ENCODE measurements at places on chromosomes 3 and 15. TPM values are rescaled to one million over a fixed set of nuclear protein-coding genes. Genes with fewer than 3 reads are reported as not detected.

Gene EEF1AKMT4
- total RNA-seq: 5.2 TPM

Gene TRH
- total RNA-seq: 0.22 TPM

Gene B3GNT5
- 10.5 TPM for total RNA-seq

Gene P3H2
- 322 TPM for total RNA-seq

Gene APOD
- total RNA-seq: not detected

Gene GOLGA6A
- total RNA-seq: 0.25 TPM

Gene CHSY1
- total RNA-seq: 33.3 TPM

Gene CDHR4
- not detected for total RNA-seq

- no peak for DNase-seq
These were observed 17.6 kb downstream of the PAQR5 start for GRCh38 chr15:69316291-69316690.

GRCh38 chr3:9843715-9844438 lies at the start of gene RPUSD3:
TSS of gene RPUSD3 (minus strand) at chr3:9844008. CDS start at chr3:9843990, 18 bp downstream.
- peak; percentile 99 for DNase-seq

DNA sequence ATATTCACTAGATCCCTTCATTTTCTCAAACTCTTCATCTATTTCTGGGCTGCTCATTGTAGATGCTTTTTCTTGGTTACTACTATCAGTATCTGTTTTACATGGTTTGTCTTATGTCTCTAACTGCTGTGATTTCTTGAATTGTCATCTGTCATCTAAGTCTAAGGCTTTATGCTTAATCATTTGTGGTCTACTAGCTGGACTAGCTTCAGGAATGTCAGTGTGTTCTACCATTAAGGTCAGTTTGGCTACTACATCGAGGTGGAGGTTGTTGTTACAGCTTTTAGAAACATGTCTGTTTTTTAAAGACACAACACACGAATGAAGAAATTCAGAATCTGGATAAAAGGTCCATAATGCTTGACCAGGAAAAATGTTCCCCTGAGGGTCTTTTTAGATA lies 82.2 kb downstream of the ABI3BP start:
- DNase-seq: no peak

DNA sequence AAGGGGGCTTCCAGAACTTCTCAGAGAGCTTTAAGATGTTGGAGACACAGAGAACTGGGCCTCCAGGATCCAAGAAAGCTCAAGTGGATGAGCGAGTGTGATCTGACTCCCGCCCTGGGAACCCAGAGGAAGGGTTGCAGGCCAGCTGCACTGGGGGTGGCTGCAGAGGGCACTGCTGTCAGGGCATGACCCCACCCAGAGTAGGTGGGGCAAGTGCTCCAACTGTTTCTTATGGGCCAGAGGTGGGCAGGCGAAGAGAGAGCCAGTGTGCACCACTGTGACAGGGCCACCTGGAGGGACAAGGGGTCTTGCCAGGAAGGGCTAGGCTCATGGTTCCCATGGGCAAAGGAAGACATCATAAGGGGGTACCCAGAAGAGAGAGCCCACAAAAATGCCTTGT lies 48.8 kb downstream of the EXOG start:
- peak; percentile 39 for DNase-seq

- no peak for DNase-seq
These were observed 28.5 kb downstream of the ACSBG1 start for GRCh38 chr15:78205856-78206255.

- DNase-seq: no peak
These were observed 65.8 kb upstream of the GSK3B start for GRCh38 chr3:120160050-120160449.

- DNase-seq: no peak
These were observed 348.8 kb upstream of the DCBLD2 start for GRCh38 chr3:99250272-99250671.

DNA sequence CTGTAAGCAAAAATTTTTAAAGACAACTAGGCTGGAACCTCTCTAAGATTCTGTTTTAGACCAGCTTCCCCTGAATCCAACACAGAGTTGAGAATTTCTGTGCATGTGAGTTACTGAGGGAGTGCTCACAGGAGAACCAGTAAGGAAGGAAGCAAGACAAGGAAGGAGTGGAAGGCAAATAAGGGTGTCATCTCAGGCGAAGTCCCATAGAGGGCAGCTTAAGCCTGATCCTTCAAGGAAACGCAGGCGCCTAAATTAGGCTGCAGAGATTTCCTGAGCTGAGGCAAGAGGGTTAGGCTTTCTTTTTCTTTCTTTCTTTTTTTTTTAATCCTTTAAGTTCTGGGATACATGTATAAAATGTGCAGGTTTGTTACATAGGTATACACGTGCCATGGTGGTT lies 36.2 kb upstream of the COL6A6 start:
- DNase-seq: peak; percentile 80

DNA sequence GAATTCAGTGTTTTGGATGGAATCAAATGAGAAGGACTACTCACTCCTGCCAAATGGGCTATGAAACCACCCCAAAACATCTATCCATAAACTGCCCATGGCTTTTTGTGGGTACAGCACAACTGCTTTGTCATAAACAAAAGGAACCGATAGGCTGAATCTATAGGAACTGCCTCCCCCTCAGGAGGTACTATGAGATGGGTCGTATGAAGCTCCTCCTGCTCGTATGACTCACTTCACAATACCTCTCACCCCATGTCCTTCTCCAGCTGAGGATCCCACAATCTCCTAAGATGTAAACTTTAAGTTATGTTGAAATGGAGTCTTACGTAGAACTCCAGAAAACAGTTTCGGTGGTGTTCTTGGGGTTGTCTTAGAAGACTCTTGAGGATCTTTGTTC lies 129.9 kb upstream of the SAMMSON start:
- no peak for DNase-seq

DNA sequence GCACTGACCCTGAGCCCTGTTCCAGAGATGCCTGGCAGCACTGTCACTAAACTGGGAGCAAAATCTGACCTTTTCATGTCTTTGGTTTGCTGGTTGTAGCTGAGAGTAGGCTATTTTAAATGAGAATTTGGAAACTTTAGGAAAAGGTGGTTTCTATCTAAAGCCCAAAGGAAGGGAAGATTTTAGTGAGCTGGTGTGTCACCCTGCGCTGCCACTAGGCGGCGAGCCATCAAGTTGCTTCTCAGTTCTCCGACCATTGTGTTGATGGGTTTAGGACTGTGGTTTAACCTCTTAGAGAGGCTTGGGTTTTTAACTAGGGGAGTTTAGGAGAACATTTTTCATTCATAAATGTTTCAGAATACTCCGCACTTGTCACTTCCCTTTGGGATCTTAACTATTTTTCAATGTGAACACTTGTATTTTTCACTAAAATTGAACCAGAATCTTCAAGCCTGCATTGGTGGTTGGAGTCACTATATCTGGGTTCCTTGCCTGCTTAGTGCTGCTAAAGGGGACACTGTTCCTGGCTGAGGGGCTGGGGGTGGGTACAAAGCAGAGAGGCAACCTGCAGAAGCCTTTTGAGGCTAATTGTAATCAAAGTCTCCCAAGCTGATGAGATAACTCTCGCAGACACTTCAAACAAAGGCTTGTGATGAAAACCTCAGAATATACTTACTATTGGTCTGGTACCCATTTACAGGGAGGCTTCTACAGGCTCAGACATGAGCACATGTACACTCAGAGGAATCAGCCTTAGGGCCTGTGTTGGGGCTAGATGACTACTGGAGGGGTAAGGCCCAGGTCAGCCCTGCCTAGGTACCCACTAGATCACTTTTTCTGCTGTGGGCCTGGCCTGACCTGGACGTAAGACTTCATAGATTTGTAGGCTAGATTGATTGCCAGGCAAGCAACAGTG lies 16.8 kb downstream of the EXOSC7 start:
- peak; percentile 74 for DNase-seq

DNA sequence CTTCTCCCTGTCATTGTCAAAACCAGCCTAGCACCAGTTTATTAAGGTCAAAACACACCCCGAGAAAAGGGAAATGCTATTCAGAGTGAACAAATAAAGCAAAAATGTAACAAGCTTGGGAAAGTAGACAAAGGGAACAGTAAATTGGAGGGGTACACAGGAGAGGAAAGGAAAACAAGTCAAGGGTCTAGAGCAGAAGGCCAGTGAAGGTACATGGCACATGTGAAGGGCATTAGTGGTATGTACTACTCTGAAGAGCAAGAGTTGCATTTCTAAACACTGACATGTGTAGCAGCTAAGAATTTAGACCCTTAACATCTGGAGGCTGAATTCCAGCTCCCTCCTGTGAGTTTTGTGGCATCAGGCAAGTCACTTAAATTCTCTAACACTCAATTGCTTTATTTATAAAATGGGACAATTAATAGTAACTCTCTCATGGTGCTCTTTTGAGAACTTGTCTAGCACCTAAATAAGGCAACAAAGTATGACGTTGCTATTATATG lies 244.3 kb upstream of the ADAMTS9 start:
- no peak for DNase-seq

GRCh38 chr3:157767607-157768006 lies 264.4 kb upstream of the VEPH1 start:
- DNase-seq: no peak

DNA sequence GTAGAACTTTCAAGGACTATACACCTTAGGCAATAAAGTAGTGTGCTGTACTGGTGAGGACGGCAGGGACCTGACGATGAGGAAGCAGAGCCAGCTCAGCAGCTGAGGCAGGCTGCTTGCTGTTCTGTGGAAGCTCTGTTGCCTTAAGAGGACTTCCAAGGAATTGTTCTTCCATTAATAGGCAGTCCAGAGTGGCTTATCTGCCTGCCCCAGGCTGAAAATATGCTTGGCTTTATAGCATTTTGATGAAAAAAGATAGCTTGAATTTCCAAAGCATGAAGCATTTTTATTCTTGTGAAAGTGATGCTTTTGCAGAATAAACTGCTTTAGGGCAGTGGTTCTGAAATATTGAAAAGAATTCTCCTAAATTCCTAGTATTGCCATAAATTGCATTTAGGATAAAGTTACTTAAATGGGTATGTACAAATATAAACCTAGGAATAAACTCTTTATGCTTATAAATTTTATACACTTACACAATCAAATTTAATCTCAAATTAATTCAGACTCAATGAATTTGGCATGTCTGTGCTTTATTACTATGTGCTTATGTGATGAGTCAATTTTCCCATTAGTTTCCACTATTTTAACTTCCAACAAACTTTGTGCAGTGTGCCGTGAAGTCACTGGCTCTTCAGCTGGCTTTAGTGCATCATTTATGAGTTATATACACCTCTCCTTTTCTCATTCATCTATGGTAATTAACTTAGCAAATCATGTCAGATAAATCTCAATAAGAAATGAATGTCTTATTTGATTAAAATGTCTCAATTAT lies 231.0 kb upstream of the RASGRP1 start:
- no peak for DNase-seq

DNA sequence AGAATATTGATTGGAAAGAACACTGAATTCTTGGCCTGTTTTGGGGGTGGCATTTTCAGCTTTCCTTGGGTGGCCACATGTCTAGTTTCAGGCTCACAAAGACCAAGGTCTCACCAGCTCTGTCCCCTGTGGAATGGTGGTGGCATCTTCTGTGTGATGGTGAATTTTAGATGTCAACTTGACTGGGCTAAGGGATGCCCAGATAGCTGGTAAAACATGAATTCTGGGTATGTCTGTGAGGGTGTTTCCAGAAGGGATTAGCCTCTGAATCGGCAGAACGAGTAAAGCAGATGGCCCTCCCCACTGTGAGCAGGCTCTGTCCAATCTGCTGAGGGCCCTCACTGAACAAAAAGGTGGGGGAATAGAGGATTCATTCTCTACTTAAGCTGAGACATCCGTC lies 34.4 kb upstream of the MYZAP start:
- DNase-seq: no peak

GRCh38 chr3:125240496-125240895 lies 27.9 kb upstream of the SLC12A8 start:
- no peak for DNase-seq

DNA sequence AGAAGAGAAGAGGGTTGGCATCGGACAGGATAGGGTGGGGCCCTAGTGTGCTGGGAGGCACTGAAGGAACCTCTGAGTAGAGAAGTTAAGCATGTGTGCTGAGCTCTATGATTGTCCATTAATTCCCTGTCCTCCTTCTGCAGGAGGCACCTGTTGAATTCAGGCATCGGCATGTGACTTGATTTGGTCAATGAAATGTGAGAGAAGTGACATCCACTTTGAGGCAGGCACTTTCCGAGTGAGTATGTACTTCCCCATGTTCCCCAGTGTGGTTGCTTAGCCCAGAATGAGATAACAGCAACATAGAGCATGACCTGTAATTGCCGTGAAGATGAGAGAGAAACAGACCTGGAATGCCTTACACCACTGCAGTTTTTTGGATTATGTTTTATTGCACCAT lies 224.8 kb downstream of the RPLP1 start:
- no peak for DNase-seq

DNA sequence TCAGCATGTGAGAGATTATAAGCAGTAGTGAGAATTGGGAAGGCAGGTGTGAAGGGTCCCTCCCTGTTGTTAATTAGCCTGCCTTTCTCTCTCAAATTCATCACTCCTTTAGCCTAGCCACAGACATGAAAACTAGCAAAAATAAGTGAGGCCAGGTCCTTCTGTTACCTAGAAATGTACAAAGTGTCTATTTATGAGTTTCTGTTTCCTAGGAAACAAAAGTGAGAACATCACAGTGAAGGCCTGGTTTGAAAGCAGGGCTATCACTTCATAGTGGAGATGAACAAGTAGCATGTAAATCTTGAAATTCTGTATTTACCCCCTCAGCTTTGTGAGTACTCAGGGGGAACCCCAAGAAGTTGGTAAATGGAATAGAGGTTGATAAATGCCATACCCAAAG lies 78.2 kb upstream of the UMPS start:
- no peak for DNase-seq

GRCh38 chr15:66505430-66505811 lies 295 bp downstream of the ZWILCH start:
- no peak for DNase-seq

- DNase-seq: no peak
These were observed 212.9 kb downstream of the TIGIT start for GRCh38 chr3:114506591-114507300.

GRCh38 chr3:163384383-163384782 lies 1693.9 kb downstream of the SI start:
- no peak for DNase-seq

GRCh38 chr15:71013446-71013845 lies 101.8 kb upstream of the THSD4 start:
- DNase-seq: no peak

DNA sequence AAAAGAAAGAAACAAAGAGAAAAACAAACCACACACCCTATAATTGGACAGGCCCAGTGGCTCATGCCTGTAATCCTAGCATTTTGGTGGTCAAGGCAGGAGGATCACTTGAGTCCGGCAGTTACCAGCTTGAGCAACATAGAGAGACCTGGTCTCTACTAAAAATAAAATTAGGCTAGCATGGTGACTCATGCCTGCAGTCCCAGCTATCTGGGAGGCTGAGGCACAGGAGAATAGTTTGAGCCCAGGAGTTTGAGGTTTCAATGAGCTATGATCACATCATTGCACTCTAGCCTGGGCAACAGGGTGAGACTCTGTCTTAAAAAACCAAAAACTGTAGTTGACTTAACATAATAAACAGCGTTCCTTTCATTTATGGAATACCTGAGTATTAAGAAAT lies 72.3 kb upstream of the ST3GAL6 start:
- no peak for DNase-seq

DNA sequence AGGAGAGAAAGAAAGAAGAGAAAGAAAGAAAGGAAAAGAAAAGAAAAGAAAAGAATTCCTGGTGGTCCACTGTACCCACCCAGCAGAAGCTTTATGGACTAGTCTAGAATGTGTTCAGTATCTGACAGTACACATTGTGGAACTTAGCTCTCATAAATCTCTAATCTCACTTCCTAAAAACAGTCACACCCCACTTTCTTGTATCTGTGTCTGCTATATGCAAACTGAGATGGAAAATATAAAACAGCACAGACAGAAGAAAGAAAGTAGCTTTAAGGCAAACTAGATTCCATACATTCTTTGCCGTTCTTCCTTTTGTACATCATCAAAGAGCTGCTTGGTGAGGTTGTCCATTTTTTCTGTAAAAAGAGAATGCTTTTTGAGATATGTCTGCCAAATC lies 41.1 kb upstream of the GNB5 start:
- no peak for DNase-seq

All from endodermal cell (in vitro differentiated cells).